Naive thymus-derived CD4-positive, alpha-beta T cell (primary cell): ENCODE measurements at places on chromosomes 2 and 18.

DNA sequence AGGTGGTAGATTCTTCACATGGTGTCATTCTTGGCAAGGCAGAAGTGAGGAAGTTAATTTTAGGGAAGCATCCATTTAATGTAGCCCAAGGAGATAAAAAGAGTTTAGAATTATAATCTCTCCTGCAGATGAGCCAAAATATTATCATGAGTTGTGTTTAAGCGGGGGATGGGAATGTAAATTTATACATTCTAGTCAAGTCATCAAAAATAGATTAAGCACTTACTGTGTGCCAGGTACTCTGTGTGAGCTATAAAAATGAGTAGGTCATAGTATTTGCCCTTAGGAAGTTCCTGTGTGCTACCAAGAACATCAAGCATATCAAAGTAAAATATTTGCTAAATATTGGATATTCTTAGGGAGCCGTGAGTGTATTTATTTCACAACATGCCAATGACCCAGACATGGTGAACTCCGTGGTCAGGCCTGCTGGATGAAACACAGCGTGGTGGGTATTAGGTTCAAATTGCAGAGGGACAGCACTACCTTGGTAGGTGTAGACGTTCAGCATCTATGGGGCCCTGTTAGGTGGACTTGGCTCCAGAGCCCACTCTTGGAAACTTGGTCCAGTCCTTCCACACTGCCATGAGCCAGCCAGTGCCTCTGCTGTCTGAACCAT lies 37.4 kb downstream of the MEIS1 start:
- DNase-seq: no peak

GRCh38 chr2:27485496-27485895 lies 4.0 kb downstream of the IFT172 start:
- DNase-seq: no peak

DNA sequence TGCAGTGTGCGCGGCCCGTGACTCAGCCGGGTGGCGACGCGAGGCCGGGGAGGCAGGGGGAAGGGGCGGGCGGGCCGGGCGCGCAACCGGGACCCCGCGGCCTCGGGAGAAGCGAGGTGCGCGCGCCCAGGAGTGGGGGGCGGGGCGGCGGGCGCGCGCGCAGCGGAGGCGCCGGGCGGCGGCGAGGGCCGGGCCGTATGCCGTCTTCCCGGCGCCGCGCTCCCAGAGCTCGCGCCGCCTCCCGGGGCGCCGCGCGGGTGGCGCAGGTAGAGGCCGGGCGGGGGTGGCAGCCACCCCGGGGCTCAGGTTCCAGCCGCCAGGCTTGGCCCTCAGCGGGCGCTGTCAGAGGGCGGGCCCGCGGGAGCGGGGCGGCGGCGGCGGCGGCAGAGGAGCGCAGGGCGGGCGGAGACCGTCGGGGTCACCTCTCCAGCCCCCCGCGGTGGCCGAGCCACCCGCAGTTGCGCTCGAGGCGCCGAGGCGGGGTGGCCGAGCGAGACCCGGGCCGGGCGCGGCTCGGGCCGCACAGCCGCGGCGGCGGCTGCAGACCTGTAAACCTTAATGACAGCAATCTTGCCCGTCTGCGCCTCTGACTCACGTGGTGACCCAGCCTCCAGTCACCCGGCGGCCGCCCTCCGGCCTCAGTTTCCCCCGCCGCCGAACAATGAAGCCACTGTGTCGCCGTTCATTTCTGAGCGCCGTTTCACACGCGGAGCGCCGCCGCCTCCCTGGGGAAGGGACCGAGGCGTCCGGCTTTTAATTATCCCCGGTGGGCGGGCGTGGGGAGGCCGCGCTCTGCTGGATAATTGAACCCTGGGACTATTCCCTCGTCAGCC lies 25.3 kb upstream of the SMAD7 start:
- peak; percentile 44 for DNase-seq

- DNase-seq: no peak
These were observed 123.0 kb downstream of the ACAA2 start for GRCh38 chr18:49690312-49690711.

DNA sequence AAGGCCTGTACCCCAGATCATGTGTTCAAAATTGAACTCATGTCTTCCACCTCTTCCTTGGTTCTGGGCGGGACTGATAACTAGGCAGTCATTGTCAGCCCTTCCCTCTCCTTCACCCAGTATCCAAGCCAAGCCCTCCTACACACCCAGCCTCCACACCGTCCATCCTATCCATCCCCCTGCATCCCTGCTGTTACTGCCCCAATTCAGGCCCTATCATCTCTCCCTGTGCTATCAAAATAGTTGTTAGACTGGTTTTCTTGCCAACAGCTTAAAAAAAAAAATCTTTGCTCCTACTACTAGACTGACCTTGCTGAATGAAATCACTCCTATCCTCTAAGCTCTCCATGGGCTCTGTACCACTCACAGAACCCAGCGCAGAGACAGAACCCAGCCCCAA lies 32.8 kb downstream of the TGFA start:
- no peak for DNase-seq

GRCh38 chr2:217789003-217789735 lies 213.6 kb downstream of the TNS1 start:
- peak; percentile 19 for DNase-seq

GRCh38 chr2:198639580-198639979 lies 818.2 kb downstream of the SATB2 start:
- no peak for DNase-seq

DNA sequence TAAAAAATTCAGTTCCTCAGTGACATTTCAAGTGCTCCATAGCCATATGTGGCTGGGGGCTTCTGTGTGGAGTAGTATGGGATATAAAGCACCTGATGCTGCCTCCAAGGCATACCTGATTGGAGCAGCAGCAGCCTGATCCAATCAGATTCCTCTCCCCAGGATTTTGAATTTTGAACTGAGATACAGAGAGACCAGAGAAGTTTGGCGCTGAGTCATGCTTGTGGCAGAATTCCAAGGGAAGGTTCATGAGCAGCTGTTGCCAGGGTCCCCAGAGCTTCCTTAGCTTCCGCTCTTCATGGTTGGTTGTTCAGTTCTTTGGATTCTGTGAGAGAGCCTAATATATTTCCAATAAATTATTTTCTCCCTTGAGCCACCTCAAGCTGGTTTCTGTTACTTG lies 29.0 kb upstream of the CFAP36 start:
- DNase-seq: no peak

GRCh38 chr2:196131384-196131937 lies 39.9 kb downstream of the STK17B start:
- peak; percentile 57 for DNase-seq

- DNase-seq: no peak
These were observed 104.2 kb downstream of the CRIM1 start for GRCh38 chr2:36459725-36460137.

GRCh38 chr2:239802185-239802649 lies 222.9 kb downstream of the NDUFA10 start:
- DNase-seq: no peak

GRCh38 chr2:136323195-136323594 lies 205.2 kb upstream of the CXCR4 start:
- no peak for DNase-seq

DNA sequence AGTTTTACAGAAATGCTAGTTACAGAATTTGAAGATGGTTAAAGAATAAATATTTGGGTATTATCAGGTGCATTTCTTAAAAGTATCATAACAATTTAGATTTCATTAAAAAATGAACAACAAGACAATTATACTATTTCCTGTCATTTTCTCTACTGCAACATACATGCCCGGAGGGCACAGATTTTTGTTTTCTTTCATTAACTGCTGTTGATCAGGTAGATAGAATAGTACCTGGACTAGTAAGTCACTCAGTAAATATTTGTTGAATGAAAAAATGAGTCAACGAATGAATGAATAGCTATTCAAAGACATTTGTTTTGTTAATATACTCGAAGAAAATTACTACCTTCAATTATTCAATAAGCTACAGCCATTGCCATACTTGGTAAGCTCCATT lies 531.2 kb upstream of the VRK2 start:
- no peak for DNase-seq

GRCh38 chr2:99420751-99421299 lies 69.0 kb downstream of the REV1 start:
- DNase-seq: no peak

GRCh38 chr18:77009675-77010074 lies 122.9 kb downstream of the MBP start:
- DNase-seq: no peak

- no peak for DNase-seq
These were observed 55.4 kb downstream of the EPAS1 start for GRCh38 chr2:46352621-46353020.

DNA sequence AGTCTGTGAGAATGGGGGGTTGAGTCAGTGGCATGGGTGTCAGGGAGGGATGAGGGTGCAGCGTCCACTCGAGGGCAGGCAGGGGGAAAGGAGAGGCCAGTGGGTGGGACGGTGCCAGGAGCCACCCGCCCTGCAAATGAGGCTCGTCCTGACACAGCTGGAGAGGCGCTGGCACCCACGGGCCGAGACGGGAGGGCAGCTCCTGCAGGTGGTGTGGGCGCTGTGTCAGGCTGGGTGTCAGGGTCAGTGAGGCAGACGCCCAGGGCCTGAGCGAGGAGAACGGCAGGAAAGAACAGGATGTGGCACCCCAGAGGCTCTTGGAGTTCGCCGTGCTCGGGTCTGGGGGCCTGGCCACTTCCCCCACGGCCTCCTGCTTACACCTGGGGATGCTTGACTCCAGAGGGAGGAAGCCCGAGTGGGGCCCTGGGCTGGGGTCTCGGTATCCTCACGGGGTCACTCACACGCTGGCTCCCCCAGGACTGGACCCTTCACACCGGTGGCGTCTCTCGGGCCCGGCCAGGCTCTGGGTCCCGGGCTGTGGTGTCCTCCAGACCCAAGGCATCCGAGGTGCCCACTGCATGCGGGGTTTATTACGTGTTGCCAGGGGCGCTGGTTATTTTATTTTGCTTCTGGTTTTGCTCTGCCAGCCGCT lies 130.5 kb upstream of the CTDP1 start:
- no peak for DNase-seq

- DNase-seq: no peak
These were observed 166.4 kb downstream of the ZNF385B start for GRCh38 chr2:179694963-179695362.

DNA sequence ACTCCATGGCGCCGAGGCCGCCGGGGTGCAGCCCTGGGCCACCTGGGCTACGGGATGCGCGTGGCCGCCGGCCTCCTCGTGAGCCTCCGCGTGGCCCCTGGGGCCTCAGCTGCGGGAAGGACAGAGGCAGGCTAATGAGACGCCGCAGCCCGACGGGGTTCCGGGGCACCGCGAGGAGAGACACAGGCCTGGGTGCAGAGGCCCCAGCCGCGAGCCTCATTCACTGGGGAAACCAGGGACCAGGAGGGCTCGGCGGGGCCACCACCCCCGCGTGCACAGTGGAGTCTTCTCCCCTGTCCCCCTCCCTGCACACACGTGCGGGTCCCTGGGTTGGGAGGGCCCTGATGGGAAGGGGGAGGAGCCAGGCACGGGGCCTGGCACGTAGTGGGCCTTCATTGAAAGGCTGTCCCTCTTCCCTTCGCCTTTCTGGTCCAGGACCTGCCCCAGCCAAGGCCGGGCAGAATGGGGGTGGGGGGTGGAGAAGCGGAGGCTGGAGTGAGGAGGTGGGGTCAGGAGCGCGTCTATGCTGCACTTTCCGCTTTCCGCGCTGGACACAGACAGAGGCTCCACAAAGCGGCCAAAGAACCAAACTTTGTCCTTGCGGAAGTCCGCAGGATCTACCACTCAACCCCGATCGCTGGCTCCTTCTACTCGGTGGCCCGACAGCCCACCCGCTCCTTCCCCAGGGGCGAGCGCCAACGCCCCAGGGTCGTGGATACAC lies 9.1 kb downstream of the ALPP start:
- DNase-seq: no peak

- DNase-seq: no peak
These were observed 172.4 kb downstream of the MAP2 start for GRCh38 chr2:209596262-209596661.

GRCh38 chr2:68391099-68391498 lies 26.0 kb downstream of the PLEK start:
- DNase-seq: no peak

DNA sequence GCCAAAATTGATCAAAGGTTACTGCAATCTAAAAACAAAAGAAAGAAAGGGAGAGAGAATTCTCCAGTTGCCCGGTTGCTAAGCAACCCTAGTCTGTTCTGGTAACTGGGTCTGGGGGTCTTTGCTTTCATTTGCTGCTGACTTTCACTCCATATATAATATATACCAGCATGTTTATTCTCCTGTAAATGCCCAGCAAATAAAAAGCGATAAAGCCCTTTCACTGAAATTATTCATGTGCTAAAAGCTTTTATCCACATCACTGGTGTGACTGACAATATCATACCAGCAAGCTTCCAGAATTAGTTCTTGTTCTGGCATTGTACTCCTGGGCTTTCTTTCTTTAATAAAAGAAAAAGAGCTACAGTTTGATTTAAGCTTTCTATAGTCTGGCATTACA lies 75.5 kb upstream of the ST8SIA3 start:
- DNase-seq: no peak

- no peak for DNase-seq
These were observed 19.8 kb downstream of the ZFP36L2 start for GRCh38 chr2:43206602-43207001.

- DNase-seq: no peak
These were observed 278.4 kb upstream of the TNP1 start for GRCh38 chr2:217138284-217138683.

DNA sequence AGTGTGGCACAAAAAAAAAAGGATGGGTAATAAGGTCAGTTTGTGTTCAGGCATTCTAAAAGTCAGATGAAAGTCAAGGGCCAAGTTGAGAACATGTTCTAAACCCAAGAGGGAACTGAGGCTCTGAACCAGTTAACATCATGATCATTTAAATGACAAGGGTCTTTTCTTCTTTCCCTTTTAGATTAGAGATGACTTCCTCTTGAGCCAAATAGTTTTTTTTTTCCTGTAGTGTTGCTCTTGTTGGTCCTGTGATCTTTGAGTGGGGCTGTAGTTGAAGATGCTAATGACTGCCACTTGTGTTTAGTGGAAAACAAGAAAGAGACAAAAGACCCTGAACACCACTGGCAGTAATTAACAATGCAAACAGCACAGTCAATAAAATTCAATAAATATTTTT lies 482.7 kb upstream of the SYT4 start:
- DNase-seq: no peak

DNA sequence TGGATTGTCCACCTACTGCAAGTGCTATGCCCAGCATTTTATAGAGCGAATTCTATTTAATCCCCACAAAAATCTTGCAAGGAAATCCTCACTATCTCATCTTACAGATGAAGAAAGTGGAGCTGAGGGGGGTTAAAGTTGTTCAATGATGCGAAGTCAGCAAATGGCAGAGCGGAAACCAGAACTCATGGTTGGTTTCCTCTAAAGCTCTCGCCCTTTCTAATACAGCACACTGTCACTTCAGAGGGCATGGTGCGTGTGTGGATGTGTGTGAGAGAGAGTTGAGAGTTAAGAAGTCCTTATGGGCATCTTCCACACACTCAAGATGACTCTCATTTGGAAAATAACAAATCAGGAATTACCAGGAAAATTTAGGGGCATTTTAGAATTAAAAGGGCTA lies 78.4 kb downstream of the TGFA start:
- peak; percentile 44 for DNase-seq
